ENCODE measurements at places on chromosomes 13 and 19.

DNA sequence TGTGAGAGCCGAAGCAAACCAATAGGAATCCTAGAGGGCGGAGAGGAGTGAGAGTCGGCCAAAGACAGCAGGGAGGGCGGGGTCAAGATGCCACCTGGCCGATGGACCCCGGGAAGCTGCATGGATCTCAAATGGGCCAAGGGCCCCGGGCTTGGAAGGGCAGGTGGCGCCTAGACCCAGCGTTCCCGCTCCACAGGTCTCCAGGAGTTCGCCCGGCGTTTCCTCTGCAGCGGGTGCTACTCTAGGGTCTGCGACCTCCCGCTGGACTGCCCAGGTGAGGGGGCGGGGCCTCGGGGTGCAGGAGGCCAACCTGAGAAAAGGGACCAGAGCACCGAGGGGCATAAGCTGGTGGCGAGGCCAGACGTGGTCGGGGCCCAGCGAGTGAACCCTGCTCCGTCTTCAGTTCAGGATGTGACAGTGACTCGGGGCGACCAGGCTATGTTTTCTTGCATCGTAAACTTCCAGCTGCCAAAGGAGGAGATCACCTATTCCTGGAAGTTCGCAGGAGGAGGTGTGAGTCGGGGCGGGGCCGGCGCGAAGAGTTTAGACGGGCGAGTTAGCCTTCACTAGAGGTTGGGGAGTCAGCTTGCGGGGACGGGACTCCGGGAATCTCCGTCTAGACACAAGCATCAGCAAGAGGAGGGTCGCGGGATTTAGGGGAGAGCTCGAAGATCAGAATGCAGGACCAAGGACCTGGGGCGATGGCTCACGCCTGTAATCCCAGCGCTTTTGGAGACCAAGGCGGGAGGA is 9.9 kb downstream of the SPACA6 start:
- DNase-seq = peak; percentile 60

DNA sequence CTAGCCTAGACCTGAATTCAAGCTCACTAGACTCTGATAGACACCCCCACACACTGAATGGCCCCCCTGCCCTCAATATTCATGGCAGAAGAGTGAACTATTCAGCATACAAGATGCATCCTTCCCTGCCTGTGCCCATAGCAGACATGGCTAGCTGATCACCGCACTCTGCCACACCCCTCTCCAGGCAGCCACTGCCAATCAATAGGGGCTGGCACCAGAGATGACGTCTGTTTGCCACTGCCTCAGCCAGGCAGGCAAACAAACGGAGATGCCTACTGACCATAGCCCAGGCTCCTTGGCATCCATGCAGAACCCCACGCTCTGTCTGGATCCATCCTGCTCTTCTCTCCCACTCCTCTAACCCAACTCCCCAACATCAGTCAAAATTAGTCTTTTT is 13.8 kb upstream of the NPAS1 start:
- DNase-seq = no peak

GRCh38 chr13:37716420-37717195 is 118.0 kb upstream of the POSTN start:
- DNase-seq = no peak

DNA sequence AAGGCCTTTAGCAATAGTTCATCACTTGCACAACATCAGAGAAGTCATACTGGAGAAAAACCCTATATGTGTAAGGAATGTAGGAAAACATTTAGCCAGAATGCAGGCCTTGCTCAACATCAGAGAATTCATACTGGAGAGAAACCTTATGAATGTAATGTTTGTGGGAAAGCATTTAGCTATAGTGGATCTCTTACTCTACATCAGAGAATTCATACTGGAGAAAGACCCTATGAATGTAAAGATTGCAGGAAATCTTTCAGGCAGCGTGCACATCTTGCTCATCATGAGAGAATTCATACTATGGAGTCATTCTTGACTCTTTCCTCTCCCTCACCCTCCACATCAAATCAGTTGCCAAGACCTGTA is 19.8 kb downstream of the ZNF583 start:
- DNase-seq = no peak

DNA sequence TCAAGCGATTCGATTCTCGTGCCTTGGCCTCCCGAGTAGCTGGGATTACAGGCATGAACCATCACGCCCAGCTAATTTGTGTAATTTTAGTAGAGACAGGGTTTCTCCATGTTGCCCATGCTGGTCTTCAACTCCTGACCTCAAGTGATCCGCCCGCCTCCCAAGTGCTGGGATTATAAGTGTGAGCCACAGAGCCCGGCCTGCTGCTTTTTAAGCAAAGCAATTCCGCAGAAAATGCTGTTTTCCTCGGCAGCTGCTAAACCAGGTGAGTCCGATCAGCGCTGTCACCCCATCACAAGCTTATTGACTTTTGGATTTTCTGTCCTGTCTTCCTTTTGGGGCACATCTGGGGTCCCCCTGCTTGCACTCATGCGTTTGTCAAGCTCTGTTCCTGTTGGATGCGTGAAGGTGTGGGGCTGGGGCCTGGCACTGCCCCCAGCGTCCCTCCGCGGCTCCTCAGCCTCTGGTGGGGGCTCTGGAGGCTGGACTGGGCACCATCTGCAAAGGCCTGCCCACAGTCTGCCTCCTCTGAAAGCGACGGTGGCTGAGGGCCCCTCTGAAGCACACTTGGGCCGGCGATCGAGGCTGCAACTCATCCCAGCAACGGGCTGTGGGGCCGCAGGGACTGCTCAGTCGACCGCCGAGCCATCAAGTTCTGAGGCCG is 25.7 kb downstream of the CEBPG start:
- no peak for DNase-seq

DNA sequence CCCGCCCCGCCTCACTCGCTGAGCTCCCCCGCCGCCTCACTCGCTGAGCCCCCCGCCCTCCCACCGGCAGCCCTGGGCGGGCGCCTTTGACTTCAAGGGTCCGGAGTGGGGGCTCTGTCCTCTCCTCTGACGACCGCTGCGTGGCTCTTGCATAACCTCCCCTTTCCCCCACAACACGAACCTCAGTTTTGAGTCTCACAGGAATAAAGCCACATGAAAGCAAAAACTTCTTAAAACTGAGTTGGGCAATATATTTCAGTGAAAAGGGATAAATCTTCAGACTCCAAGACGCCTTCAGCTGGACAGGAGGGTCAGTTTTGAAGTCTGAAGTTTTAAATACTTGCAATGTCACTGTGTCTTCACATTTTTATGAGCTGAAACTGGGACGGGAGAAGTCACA is 70.6 kb upstream of the C13orf46 start:
- no peak for DNase-seq

DNA sequence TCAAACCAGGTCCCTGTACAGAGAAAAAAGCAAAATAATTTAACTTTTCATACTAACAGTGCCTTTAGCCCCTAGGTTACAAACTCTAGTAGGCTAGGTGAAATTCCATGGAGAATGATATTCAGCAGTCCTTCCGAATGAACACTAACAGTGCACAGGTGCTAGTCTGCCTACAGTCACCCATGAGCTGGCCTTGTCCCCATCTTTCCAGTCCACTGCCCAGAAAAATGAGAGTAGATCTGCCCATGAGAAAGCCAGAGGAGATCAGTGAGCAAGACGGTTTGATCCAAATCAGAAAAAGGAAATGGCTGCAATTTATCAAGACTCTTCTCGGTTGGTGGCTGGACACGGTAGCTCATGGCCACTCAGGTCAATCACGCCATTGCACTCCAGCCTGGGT is 524.9 kb downstream of the FGF9 start:
- no peak for DNase-seq

- DNase-seq = no peak
These were observed 183.4 kb downstream of the RFC3 start for GRCh38 chr13:34001389-34001788.

DNA sequence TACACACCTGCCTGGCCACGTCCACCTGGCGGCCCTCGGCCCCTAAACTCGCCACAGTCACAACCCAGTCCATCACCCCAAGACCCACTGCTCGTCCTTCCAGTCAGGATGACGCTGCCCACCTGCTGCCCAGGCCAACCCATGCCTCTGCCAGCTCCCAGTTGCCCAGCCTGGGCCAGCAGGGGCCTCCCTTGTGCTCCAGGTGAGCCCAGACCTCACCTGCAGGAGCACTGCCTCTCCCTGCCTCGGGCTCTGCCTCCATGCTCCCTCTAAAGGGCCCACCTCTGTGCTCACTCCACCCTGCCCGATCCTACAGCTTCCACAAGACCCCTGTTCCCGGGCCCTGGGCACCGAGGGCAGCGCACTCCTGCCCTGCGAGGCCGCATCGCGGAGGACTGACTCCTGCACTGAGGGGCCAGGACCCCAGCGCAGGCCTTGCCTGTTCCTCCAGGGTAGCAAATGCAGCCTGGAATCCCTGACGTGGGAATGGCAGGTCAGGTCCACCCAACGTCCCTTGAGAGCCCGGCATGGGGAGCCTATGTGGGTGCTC is 8.0 kb upstream of the CACTIN start:
- no peak for DNase-seq

GRCh38 chr19:38039966-38040365 is 133.0 kb downstream of the SIPA1L3 start:
- DNase-seq = no peak

DNA sequence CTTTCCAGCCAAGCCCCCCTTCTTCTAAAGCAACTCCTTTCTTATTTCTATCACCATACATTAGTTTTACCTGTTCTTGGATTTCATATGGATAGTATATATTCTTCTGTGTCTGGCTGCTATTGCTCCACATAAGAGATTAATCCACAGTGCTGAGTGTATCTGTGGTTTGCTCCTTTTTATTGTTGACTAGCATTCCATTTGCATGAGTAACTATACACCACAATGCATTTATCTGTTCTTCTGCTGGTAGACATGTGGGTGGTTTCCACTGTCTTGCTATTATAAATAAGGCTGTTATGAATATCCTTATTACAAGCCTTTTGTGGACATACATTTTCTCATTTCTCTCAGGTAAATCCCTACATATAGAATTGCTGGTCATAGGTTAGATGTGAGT is 138.2 kb downstream of the SLC7A1 start:
- DNase-seq = no peak

GRCh38 chr13:32200741-32201140 is 114.4 kb downstream of the ZAR1L start:
- DNase-seq = no peak

DNA sequence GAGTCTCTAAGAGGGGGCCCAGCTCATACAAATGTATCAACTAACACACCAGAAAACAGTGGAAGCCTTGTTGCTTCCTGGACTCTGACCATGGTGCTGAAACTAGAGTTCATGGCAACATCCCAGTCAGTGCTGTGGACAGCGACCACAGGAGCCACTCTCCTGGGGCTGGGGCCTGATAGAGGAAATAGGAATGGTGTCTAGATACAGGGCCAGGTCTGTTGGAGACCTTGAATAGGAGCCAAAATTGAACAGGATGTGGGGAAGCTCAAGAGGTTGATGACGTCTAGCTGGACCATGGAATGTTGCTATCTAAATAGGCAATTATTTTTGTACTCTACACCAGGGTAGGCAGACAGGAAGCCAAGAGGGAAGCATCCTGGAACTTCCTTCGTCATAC is 21.7 kb downstream of the LILRB4 start:
- peak; percentile 44 for DNase-seq

DNA sequence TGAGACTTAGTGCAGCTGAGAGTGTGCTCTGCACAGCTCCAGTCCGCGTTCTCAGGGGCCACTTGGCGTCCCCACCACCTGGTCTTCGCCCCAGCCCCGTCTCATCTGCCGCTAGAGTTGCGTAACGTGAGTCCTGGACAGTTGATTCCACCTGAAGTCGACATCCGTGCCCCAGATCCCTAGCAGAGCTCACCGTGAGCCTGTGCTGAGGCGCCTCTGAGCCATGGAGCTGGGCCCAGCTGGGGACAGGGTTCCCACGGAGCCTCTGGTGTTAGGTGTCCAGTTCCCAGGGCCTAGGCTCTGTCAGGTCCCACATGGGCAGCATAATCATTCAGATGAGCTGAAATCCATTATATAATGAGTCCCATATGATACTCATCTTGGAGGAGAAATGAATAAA is 147.1 kb upstream of the SOX1 start:
- no peak for DNase-seq

DNA sequence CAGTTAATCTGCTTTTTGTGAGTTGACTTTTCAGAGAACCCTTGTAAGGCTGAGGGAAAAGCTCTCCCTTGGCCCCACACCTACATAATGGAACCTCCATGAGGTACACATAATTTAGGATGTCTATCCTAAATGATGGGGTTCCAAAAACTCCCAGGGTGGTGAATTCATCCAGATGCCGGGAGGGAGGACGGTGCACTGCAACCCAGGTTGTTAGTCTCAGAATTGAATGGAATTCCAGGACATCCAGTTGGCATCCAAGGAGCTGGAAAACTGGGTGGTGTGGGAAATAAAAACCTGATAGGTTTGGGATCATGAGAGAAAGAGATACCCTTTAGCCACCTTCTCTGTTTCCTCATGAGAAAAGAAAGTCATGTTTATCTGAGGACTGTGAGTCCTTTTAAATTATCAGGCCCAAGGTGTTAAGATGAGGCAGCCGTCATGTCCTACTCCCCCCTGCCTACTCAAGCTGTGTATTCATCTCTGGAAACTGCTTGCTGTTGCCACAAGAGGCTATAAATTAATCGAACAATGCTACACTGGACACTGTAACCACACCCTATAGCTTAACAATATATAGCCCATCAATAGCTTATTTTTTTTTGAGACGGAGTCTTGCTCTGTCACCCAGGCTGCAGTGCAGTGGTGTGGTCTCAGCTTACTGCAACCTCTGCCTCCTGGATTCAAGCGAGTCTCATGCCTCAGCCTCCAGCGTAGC is 49.5 kb downstream of the C13orf46 start:
- no peak for DNase-seq

- no peak for DNase-seq
These were observed 30.4 kb upstream of the SPACA7 start for GRCh38 chr13:112345826-112346172.

GRCh38 chr13:41700790-41701310 is 243.5 kb downstream of the RGCC start:
- peak; percentile 82 for DNase-seq

DNA sequence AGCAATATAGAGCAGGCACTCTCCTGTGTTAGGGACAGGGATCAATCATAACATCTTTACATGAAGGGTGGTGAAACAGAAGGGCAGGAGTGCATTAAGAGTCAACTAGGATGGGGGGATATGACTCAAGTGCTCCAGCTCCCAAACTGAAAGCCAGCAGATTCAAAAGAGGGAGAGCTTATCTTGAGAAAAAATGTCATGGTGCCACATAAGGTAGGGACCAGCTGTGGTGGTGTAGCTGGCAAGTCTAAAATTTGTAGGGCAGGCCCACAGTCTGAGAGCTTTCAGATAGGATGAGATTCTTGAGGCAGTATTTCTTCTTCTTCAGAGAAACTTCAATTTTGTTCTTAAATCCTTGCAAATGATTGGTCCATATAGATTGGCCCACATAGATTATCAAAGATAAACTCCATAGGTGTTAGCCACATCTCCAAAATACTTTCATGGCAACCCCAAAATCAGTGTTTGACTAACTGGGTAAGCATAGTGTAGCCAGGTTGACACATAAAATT is 19.1 kb downstream of the DNAJC15 start:
- no peak for DNase-seq

GRCh38 chr13:60369242-60369641 is 27.8 kb upstream of the TDRD3 start:
- DNase-seq = no peak

GRCh38 chr19:33385956-33386355 is 12.4 kb downstream of the CEBPG start:
- DNase-seq = peak; percentile 63

GRCh38 chr13:70407486-70407885 is 299.2 kb upstream of the KLHL1 start:
- no peak for DNase-seq

- DNase-seq = peak; percentile 57
These were observed 624.8 kb downstream of the DACH1 start for GRCh38 chr13:71242201-71242600.

GRCh38 chr19:27833031-27833430 is 1379.9 kb downstream of the UQCRFS1 start:
- DNase-seq = no peak

GRCh38 chr13:105016266-105016665 is 1519.2 kb downstream of the EFNB2 start:
- peak; percentile 3 for DNase-seq
